ENCODE measurements at places on chromosomes 11 and 22. TPM values are rescaled to one million over a fixed set of nuclear protein-coding genes. Genes with fewer than 3 reads are reported as not detected.
A peak's percentile ranks its signal among the peaks of the same experiment; 100 is the strongest.

DNA sequence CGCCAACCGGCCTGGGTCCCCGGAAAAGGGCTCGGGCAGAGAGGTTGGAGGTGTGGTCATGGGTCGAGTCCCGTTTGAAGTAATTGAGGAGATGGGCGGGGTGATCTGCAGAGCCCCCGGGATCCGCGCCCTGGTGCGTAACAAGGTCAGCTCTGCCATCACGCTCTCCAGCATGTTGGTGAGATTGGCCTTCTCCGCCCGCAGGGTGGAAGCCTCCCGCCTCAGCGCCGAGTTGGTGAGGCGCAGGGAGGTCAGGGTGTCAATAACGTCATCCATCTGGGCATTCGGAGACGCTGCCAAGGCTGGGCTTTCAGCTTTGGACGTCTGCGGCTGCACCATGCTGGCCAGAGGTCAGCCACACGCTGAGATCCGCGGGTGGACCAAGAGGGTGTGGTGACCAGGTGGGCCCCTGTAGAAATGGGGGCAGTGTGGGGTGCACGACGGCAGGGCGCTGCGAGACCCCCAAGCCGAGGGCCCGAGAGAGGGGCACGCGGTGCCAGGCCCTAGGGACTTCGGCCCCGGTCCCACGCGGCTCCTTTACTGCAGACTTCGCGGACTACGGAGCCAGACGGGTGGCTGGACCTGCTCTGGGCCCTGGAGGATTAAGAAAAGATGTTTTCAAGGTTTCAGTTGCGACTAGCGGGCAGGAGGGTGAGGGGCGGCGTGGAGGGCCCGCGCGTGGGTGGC is 672 bp downstream of the RTL6 start:
- H3K27ac ChIP-seq, result peak overlapping the region; percentile 84
- peaks cover 23% of the 10 kb centered on the region for H3K4me1 ChIP-seq
- peak overlapping the region; percentile 87 for H3K4me3 ChIP-seq
- H3K36me3 ChIP-seq, result peaks cover 9% of the 10 kb centered on the region
- no peaks in the 10 kb centered on the region for H3K27me3 ChIP-seq

GRCh38 chr11:7115780-7116179 is 27.0 kb downstream of the RBMXL2 start:
- no peaks in the 10 kb centered on the region for H3K4me1 ChIP-seq
- H3K36me3 ChIP-seq, result no peaks in the 10 kb centered on the region
- no peaks in the 10 kb centered on the region for H3K27me3 ChIP-seq
- no peak overlapping the region for H3K4me3 ChIP-seq
- DNase-seq, result no peak
- no peak overlapping the region for H3K27ac ChIP-seq

DNA sequence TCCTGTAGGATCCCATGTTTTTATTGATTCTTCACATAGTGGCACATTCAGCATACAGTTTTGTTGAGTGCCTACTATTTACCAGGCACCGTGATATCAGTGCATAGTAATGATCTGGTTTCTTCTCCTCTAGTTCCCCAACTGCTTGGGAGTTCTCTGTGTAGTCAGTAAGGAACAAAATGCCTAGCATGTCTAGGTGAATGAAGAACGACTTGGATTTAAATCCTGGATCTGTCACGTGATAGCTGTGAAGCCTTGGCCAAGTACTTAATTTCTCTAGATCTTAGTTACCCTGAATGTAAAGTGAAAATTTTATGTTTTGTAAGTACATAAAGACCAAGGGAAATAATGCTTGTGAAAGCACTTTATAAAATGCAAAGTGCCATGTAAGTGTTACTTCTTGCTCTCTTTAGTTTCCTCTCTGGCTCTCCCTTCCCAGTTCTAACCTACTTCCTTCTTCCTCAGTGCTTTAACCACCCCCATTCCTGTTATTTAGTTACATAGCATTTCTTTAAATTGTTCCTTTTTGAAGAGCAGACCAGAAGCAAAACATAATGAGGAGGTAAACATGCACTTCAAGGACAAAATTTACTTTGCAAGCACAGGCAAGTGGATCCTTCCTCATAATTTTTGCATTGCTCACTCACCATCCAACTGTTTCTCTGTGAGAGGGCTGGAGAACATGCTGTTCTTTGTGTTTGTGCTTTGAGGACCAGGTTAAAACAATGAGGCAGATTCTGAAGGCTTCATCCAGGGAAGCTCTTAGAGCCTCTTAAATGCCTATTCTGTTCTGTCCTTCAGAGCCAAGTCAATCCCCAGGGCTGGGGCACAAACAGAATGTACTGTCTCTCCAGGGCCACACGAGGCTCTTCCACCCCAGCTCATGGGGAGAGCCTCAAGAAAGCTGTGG is 353.9 kb upstream of the TENM4 start:
- H3K4me1 ChIP-seq, result no peaks in the 10 kb centered on the region
- H3K27me3 ChIP-seq, result no peaks in the 10 kb centered on the region
- no peak overlapping the region for H3K27ac ChIP-seq
- no peak for DNase-seq

DNA sequence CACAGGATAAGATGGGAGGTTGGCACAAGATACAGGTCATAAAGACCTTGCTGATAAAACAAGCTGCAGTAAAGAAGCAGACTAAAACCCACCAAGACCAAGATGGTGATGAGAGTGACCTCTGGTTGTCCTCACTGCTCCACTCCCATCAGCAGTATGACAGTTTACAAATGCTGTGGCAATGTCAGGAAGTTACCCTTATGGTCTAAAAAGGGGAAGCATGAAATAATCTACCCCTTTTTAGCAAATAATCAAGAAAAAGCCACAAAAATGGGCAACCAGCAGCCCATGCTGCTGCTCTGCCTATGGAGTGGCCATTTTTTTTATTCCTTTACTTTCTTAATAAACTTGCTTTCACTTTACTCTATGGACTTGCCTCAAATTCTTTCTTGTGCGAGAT is 8.7 kb upstream of the PIWIL4 start:
- H3K36me3 ChIP-seq, result no peaks in the 10 kb centered on the region
- no peak overlapping the region for H3K4me3 ChIP-seq
- H3K27me3 ChIP-seq, result no peaks in the 10 kb centered on the region

- DNase-seq, result no peak
- H3K27ac ChIP-seq, result no peak overlapping the region
- H3K36me3 ChIP-seq, result no peaks in the 10 kb centered on the region
- H3K27me3 ChIP-seq, result no peaks in the 10 kb centered on the region
- no peak overlapping the region for H3K4me3 ChIP-seq
Measured at GRCh38 chr11:76918941-76919386, 58.2 kb downstream of the ACER3 start.

GRCh38 chr11:113773092-113773415 is 438 bp downstream of the ZW10 start:
- H3K36me3 ChIP-seq, result peaks cover 11% of the 10 kb centered on the region
- H3K27me3 ChIP-seq, result no peaks in the 10 kb centered on the region
- no peak for DNase-seq
- peak overlapping the region; percentile 84 for H3K27ac ChIP-seq
- peak overlapping the region; percentile 70 for H3K4me3 ChIP-seq
- peaks cover 20% of the 10 kb centered on the region for H3K4me1 ChIP-seq

DNA sequence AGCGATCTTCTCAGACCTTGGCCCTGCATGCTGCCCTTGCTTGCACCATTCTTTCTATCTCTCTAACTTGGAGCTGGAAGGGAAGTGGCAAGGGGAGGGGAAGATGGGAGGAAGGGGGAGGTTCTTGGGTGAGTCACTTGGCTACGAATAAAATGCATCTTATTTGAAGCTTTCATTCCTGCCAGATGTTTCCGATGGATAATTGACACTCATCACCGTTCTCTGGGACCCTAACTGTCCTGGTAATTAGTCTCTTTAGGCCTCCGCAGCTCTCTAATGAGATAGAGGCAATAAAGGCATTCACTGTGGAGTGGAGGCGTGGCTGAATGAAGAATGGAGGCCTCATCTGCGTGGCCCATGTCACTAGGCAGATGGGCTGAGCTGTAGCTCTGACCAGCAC is 960.1 kb downstream of the NTM start:
- H3K4me1 ChIP-seq, result no peaks in the 10 kb centered on the region
- H3K36me3 ChIP-seq, result no peaks in the 10 kb centered on the region
- no peak for DNase-seq
- H3K27me3 ChIP-seq, result no peaks in the 10 kb centered on the region
- no peak overlapping the region for H3K4me3 ChIP-seq
- H3K27ac ChIP-seq, result no peak overlapping the region

DNA sequence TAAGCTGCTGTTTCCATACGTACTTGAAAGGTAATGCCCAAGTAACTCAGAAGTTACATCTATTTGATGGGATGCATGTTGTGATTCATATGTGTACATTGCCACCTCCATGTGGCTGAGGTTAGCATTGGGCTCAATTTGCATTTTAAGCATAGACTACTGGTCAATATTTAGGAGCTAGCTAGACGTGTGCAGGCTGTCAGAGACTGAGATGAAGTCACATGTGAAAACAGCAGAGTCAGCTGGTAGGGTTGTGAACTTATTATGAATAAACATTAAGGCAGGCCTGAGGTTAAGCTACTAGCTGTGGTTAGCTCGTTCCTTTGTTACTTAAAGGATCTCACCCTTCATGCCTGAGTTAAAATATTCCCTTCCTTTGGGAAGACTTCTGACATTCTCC is 114.5 kb upstream of the MTNR1B start:
- no peak overlapping the region for H3K27ac ChIP-seq
- no peaks in the 10 kb centered on the region for H3K27me3 ChIP-seq
- no peak for DNase-seq

DNA sequence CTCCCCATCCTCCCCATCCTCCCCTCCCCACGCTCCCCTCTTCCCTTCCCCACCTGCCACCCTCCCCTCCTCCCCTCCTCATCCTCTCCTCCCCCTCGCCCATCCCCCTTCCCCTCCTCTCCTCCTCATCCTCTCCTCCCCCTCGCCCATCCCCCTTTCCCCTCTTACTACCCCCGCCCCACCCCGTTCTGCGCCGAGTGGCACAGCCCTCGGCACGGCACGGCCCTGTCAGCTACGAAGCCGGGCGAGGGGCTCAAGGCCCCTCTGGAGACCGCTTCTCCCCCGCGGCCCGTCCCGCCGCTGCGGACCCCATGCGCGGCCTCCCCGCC is 449.9 kb downstream of the OPCML start:
- no peak for DNase-seq
- no peaks in the 10 kb centered on the region for H3K27me3 ChIP-seq
- no peak overlapping the region for H3K27ac ChIP-seq
- no peaks in the 10 kb centered on the region for H3K36me3 ChIP-seq
- H3K4me1 ChIP-seq, result peaks cover 8% of the 10 kb centered on the region
- H3K4me3 ChIP-seq, result peak overlapping the region; percentile 39

GRCh38 chr22:32627091-32627490 is 152.5 kb downstream of the FBXO7 start:
- no peak for DNase-seq
- no peaks in the 10 kb centered on the region for H3K27me3 ChIP-seq
- no peak overlapping the region for H3K4me3 ChIP-seq
- peaks cover 70% of the 10 kb centered on the region for H3K4me1 ChIP-seq

DNA sequence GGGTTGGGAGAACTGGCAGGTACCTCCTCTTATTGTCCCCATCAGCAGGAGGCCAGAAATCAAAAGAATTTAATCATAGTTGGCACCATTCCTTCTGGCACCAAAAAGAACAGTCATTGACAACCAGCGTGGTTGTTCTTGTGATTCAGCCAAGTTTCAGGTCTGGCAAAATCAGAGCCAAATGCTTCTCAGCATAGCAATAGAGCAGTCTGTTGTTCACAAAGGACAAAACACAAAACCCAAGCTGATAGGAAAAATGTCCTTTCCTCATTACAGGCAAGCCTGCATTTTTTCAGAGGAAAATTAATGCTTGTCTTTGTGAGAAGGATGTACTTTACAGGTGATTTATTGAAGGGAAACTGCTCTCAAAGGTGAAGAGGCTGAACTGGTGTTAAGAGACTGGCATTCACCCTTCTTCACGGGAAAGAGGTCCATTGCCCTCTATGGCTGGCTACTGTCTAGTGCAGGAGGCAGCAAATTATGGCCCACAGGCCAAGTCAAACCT is 241.8 kb upstream of the ARHGAP42 start:
- no peak for DNase-seq
- H3K27ac ChIP-seq, result no peak overlapping the region
- no peak overlapping the region for H3K4me3 ChIP-seq
- H3K27me3 ChIP-seq, result no peaks in the 10 kb centered on the region
- H3K4me1 ChIP-seq, result no peaks in the 10 kb centered on the region

DNA sequence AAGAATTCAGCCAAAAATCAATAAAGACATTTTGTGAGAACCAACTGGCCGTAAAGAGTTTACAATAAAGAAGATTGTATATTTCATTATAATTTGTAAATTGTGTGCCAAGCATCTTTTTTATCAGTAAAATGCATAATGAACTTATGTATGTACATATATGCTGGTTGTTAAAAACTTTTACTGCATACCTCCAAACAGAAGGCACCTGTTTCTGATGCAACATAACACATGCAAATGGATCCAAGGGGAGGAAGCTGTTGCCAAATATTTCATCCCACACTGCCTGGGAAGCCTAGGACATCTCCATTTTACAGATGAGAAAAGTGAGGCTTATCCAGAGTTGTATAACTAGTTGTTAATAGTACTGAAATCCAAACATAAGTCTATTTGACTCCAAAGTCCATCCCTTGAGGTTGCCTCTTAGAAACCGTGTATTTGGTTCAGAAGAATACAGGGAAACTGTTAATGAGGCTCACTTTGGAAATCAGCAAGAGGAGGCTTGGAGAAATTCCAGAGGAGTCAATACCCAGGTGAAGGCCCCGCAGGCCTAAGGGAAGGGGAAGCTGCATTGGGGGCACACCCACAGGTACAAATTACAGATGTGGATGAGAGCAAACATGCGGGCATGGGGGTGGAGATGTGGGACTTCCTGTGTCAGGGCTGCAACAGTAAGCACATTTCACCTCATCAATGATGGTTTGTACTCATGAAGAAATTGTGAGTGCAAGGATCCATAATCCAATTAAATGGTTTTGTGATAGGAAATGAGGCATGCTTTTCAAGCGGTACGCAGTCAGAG is 51.1 kb downstream of the RCN1 start:
- H3K27me3 ChIP-seq, result no peaks in the 10 kb centered on the region
- H3K36me3 ChIP-seq, result no peaks in the 10 kb centered on the region
- no peak overlapping the region for H3K4me3 ChIP-seq
- H3K27ac ChIP-seq, result no peak overlapping the region

- no peaks in the 10 kb centered on the region for H3K27me3 ChIP-seq
- no peak overlapping the region for H3K27ac ChIP-seq
- no peaks in the 10 kb centered on the region for H3K36me3 ChIP-seq
- no peaks in the 10 kb centered on the region for H3K4me1 ChIP-seq
- H3K4me3 ChIP-seq, result no peak overlapping the region
Measured at GRCh38 chr11:80746300-80746699, 1305.5 kb upstream of the TENM4 start.

GRCh38 chr22:38741166-38741565 is 14.6 kb downstream of the SUN2 start:
- H3K27me3 ChIP-seq, result no peaks in the 10 kb centered on the region
- H3K4me3 ChIP-seq, result no peak overlapping the region
- H3K27ac ChIP-seq, result no peak overlapping the region
- H3K36me3 ChIP-seq, result peaks cover 98% of the 10 kb centered on the region
- DNase-seq, result no peak

TBC1D22A gene
- total RNA-seq, result 38.3 TPM

BAIAP2L2 gene
- not detected for total RNA-seq

SBF2 gene
- 69.5 TPM for total RNA-seq

SLC22A8 gene
- total RNA-seq, result not detected

BIRC3 gene
- 7.1 TPM for total RNA-seq

B3GAT1 gene
- 0.74 TPM for total RNA-seq

All from vagina (tissue), 2 donors.